ENCODE measurements at places on chromosomes 3 and 15.

DNA sequence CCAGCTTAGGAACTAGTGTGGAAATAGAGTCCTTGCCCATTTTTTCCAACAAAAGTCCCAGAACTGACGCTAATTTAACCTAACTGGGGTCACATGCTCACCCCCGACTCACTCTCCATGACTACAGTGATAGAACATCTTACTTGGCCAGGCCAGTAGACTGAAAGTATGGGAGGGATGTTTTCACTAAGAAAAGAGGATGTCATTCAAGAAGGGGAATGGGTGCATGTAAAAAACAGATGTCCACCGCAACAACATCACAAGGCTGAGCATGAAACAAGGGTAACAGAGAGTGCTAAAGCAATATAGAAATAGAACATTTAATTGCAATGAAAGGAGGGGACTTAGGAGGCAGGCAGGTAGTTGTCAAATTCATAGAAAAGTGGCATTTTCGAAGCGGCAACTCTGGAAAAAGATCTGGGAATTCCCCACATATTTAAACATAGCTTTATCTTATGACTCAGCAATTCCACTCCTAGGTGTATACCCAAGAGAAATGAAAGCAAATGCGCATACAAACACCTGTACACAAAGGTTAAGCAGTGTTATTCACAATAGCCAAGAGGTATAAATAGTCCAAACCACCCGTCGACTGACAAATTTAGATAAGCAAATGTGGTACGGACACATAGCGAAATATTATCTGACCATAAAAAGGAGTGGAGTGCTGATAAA, 41.1 kb upstream of the UBE2E2 start:
- DNase-seq: no peak

DNA sequence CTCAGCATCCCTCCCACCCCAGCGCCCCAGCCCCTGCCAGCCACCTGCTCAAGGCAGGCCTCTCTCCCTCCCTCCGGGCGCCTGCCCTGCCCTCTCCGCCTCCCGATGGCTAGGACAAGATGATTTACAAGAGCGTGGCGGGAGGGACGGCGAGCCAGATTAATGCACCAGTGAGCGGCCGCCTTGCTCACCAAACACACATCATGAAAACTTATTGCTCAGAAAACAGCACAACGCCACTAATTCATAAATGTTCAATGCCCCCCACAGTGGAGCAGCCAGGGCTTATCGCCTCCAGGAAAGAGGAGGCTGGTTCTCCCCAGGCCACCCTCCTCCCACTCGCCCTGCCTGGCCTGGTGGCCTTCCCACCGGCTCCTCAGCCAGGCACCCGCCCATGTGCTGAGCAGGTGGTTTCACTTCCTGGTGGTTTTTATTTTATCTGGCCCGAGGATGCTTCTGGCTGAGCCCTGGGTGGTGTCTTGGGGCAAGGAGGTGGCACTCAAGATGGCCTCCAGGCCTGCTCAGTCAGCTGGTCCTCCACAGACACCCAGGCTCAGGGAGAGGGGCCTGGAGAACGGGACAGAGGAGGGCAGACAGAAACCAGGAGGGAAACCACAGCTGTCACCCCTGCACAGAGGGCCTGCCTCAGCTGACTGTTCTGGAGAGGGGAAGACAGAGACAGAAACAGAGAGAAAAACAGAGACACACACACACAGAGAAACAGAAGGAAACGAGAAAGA, 284.9 kb downstream of the UACA start:
- peak; percentile 50 for DNase-seq

DNA sequence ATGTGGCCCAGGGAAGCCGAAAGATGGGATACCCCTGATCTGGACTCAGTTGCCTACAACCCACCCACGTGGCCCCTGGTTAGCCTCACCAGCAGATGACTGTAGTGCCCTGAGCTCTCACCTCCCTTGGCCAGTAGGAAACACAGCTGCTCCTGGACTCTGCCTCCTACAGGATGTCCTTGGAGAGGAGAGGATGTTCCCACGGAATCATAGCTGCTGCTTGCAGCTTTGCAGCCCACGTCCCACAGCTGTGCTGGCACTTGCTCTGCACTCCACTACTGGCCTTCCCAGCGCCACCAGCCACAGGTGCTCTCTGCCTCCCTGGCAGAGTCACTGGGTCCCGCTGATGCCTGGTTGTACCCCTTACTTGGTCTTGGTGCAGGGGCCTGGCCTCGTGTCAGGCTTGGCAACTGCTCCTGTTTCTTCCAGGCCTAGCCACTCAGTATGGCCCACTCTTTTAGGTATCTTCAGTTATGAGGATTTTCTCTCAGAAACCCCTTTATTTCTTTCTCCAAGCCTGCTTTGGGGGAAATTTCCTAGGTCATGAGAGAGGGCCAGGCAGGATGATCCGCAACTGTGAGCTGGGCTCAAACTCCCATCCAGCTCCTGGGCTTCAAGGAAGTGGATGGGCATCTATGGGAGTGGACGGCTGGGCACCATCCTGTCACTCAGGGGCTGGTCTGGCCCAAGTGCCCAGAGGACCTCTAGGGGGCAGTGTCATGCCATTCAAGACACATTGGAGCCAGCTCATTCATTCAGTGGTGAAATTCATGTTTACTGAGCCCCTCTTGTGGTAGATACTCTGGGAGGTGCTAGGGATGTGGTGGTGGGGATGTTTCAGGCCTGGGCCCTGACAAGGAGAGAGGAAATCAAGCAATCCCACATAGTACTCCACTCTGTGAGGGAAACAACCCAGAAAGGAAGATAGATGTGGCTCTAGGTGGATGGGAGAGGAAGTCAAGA, 16.2 kb upstream of the VILL start:
- peak; percentile 80 for DNase-seq

DNA sequence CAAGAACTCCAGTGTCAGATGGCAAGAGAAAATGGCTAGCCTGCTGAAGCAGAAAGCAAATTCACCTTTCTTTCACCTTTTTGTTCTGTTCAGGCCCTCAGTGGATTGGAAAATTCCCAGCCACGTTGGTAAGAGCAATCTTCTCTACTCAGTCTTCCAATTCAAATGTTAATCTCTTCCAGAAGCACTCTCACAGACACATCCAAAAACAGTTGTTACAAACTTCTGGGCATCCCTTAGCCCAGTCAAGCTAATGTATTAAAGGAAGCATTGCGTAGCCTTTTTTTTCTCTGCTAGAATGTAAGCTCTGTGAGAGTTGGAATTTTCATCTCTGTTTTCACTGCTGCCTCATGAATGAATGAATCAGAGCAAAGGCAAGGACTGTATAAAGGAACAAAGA, 109.2 kb upstream of the ROBO2 start:
- no peak for DNase-seq

DNA sequence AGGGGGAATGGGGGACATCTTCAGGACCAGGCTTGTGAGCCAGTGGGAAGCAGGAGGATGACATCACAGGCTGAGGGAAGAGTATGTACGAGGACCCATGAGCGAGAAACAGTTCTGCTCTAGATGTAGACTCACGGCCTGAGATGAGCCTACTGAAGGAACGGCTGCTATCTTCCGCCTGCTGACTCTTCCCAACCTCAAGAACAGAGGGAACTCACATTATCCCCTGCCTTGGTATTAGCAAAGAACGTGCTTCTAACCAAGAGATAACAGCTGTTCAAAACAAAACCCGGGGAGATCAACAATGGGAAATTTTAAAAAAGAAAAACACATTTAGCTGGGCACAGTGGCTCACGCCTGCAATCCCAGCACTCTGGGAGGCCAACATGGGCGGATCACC, 25.3 kb downstream of the AVEN start:
- no peak for DNase-seq

All from adrenal gland (tissue), 19 donors.